ENCODE measurements at places on chromosomes 12 and 14.

- no peak overlapping the region for H3K4me3 ChIP-seq
- H3K27me3 ChIP-seq = peaks cover 11% of the 10 kb centered on the region
- no peak for DNase-seq
- no peaks in the 10 kb centered on the region for H3K4me1 ChIP-seq
These were observed 166.2 kb downstream of the PAX9 start for GRCh38 chr14:36827861-36828260.

GRCh38 chr14:54902143-54902520 lies 494 bp downstream of the GCH1 start:
- peak overlapping the region; percentile 72 for H3K4me3 ChIP-seq
- H3K36me3 ChIP-seq = peaks cover 2% of the 10 kb centered on the region
- no peak overlapping the region for H3K27ac ChIP-seq
- peaks cover 7% of the 10 kb centered on the region for H3K4me1 ChIP-seq
- peaks cover 4% of the 10 kb centered on the region for H3K27me3 ChIP-seq
- DNase-seq = no peak

- H3K27me3 ChIP-seq = no peaks in the 10 kb centered on the region
- peaks cover 15% of the 10 kb centered on the region for H3K36me3 ChIP-seq
- peaks cover 7% of the 10 kb centered on the region for H3K4me1 ChIP-seq
- no peak overlapping the region for H3K4me3 ChIP-seq
These were observed 19.4 kb downstream of the ZFYVE21 start for GRCh38 chr14:103735022-103735421.

GRCh38 chr14:63179383-63179782 lies 24.9 kb upstream of the RHOJ start:
- DNase-seq = peak; percentile 59
- no peak overlapping the region for H3K4me3 ChIP-seq
- H3K27ac ChIP-seq = no peak overlapping the region
- no peaks in the 10 kb centered on the region for H3K27me3 ChIP-seq

DNA sequence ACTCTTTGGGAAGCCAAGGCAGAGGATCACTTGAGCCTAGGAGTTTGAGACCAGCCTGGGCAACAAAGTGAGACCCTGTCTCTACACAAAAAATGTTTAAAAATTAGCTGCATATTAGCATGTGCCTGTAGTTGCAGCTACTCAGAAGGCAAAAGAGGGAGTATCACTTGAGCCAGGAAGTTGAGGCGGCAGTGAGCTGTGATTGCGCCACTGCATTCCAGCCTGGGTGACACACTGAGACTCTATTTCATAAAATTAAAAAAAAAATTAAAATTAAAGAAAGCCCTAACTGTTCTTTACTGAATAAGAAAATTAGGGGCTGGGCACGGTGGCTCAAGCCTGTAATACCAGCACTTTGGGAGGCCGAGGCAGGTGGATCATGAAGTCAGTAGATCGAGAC lies 27.0 kb downstream of the SENP1 start:
- H3K4me1 ChIP-seq = no peaks in the 10 kb centered on the region
- no peak for DNase-seq
- H3K27me3 ChIP-seq = no peaks in the 10 kb centered on the region

DNA sequence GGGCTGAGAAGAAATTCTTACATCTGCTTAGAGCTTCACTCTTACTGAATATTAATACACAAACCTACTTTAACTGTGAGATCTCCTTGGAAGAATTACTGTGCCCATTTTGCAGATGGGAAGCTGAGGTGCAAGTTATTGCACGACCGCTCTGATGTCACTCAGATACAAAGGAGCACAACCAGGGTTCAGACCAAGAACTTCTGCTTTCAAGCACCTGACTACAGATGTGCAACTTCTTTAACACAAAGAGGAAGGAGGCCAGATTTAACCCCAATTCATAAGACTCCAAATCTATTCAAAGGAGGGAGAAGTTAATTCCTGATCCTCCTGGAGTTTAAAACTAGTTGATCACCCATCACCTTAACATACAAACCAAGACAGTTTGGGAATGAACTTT lies 232.6 kb downstream of the VRK1 start:
- DNase-seq = no peak
- peaks cover 15% of the 10 kb centered on the region for H3K27me3 ChIP-seq
- peaks cover 2% of the 10 kb centered on the region for H3K4me1 ChIP-seq
- no peaks in the 10 kb centered on the region for H3K36me3 ChIP-seq
- no peak overlapping the region for H3K27ac ChIP-seq

DNA sequence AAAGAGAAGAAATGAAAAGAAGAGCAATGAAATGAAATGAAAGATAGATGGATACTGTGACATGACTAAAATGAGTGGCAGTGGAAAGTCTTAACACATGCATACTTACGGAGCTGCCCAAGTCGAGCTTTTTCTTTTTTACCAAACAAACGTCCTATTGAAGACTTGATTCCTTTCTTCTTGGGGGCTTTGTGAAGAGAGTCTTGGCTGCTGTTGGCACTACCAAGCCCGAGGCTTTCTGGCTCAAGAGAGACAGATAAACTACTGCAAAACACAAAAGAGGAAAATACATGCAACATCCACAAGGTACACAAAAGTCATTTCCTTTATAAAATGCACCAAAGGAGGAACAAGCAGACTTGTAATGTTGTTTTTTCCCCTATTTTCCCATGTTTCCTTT lies 261.2 kb downstream of the ACSS3 start:
- H3K27me3 ChIP-seq = peaks cover 36% of the 10 kb centered on the region
- no peak for DNase-seq
- no peak overlapping the region for H3K27ac ChIP-seq
- no peaks in the 10 kb centered on the region for H3K36me3 ChIP-seq

DNA sequence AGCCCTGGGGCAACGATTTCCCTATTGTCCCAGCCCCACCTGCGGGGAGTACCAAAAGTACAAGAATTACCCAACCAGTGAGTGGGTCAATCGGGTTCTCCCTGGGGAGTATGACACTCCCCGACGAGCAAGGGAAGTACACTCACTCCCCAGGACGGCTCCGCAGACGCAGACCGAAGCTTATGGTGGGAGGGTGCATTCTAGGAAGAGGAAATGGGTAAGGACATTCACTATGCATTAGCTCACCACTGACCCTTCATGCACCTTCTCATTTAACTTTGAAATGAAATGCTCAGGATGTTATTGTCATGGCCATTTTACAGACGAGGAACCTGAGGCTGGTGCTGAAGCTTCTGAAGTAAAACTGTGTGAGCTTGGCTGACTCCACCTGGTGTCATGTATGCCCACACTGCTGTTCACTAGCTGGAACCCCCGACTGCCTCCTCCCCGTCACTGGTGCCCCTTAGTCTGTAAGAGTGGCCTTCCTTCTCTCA lies 45.8 kb upstream of the TMED10 start:
- H3K4me3 ChIP-seq = peak overlapping the region; percentile 16
- no peaks in the 10 kb centered on the region for H3K27me3 ChIP-seq
- DNase-seq = no peak
- peaks cover 24% of the 10 kb centered on the region for H3K4me1 ChIP-seq

Data from chondrocyte (in vitro differentiated cells).